Fibroblast of upper back skin (primary cell): ENCODE measurements at places on chromosomes 3 and 15.

- no peak for DNase-seq
These were observed 1119.0 kb downstream of the NAALADL2 start for GRCh38 chr3:175977968-175978752.

GRCh38 chr15:80684697-80685096 lies 10.4 kb upstream of the ABHD17C start:
- DNase-seq = peak; percentile 14

DNA sequence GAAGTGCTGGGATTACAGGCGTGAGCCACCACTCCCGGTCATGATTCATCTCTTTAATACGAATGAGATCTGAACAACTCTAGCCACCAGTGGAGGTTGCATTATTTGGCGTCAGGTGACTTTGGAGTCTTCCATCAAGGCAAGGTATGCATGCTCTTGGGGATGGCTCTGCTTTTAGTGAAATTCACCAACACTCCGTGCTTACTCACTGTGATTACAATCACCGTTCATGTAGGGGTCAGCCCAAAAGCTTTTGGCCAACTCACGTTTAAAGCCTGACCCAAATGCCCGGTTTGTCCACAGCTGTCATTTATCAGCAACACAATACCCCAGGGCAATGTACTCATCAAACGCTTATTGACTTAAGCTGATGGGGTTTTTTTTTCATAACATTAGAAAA lies 155.4 kb downstream of the PDZRN3 start:
- no peak for DNase-seq

- peak; percentile 73 for DNase-seq
These were observed 564.1 kb downstream of the GBE1 start for GRCh38 chr3:81197386-81197785.

DNA sequence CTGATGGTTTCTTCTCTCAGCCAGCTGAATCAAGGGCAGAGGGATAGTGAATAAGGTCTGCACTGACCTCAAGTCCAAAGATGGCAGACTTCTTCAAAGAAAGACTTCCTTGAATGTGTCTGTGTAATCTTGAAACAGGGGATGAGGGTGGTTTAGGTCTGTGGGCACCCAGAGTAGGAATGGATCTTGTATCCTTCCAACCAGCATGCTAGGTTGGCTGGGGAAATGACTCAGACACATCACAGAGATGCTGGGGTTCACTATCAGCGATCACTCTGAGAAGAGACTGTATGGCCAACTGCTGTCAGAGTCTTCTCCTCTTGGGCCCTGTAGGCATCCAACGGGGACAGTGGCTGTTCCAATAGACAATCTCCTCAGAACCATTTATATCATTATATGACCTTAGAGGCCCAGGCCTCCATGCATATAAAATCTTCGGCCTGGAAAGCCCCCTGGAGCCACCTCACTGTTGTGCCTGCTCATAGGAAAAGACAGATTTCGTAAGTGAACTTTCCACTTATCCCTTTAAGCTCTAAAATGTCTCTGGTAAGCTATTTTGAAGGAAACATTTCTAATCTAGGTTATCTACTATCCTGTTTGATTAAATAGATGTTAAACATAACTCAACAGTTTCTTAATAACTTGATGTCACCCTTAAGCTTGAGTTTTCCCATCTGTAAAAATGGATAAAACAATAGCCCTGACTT lies 58.5 kb downstream of the TIPARP start:
- DNase-seq = no peak

GRCh38 chr3:18567293-18567692 lies 142.2 kb upstream of the SATB1 start:
- DNase-seq = no peak

DNA sequence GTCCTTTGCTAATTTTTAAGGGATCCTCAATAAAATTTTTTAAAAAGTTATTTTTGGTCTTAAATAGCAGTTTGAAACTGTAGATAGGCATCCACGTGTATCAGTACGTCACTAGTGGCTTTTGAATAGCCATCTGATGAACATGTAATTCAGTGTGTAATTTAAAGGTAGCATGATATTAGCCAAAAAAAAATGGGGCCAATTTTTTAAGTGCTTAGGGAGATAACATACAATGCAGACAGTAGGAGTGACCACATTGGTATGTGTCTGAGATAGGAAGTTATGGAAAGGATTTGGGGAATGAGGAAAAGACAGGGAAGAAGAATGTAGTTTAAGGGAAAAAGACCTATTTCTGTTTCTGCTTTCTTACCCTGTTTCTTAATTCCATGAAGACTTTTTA lies 2.5 kb downstream of the AP4E1 start:
- peak; percentile 70 for DNase-seq

DNA sequence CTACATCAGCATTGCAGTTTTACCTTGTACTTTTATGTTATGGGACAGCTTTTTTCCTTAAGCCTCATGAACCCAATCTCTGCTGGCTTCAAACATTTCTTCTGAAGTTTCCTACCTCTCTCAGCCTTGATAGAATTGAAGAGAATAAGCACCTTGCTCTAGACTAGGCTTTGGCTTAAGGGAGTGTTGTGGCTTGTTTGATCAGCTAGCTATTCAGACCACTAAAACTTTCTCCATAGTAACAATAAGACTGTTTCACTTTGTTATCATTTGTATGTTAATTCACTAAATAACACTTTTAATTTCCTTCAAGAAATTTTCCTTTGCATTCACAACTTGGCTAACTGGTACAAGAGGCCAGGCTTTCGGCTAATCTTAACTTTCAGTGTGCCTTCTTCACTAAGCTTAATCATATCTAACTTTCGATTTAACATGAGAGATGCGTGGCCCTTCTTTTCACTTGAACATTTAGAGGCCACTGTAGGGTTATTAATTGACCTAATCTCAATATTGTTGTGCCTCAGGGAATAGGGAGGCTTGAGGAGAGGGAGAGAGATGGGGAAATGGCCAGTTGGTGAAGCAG lies 8.1 kb upstream of the TIGIT start:
- no peak for DNase-seq
